ENCODE measurements at places on chromosomes 11 and 22.

- DNase-seq, result no peak
These were observed 2.1 kb downstream of the USP28 start for GRCh38 chr11:113873236-113873626.

GRCh38 chr11:115869780-115870431, 365.7 kb upstream of the CADM1 start:
- DNase-seq, result peak; percentile 46

GRCh38 chr11:17972987-17973386, 39.9 kb downstream of the SERGEF start:
- peak; percentile 9 for DNase-seq

DNA sequence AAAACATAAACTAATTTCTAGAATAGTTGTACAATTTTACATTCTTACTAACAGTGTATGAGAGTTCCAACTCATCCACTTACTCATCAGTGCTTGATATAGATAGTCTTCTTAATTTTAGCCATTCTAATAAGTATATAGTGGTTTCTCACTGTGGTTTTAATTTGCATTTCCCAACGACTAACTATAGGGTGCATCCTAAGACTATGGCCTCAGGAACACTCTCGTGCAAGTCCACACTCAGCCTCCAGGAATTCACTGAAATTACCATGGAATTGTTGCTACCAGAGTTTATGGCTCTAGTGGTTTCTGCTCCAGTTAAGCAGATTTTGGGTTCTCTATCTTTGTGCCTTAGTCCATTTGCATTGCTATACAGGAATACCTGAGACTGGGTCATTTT, 60.1 kb upstream of the GUCY1A2 start:
- no peak for DNase-seq

DNA sequence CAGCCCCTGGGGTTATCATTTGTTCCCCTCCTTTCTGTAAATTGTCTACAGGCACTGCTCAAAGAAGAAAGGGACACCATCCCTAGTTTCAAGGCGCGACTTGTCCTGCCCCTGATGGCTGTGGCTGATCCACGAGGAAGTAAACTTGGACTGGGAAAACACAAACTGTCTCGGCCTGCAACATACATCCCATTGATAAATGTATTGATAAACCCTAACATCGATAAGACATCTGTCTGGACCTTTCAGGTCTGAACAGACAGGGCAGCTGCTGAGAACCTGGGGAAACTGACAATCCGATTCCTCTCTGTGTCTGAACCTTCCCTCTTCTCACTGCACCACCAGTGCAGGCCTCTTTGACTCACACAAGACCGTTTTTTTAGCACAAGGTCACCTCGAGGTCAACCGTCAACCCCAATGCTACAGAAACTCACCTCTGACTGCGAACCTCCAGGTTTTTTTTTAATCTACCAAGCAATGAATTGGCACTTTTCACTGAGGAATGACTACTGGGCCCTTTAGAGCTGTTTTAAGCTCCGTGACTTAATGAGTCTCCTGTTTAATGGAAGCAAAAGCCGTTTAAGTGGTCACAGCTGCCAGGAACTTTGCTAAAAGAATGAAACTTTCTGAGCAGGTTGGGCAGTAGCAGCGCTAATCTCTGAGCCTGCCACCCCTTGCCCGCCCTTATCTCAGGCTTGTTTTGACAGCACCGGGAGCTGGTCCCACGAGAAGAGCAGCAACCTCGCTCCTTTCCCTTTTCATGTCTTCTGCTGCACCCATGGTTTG, 203.8 kb upstream of the TMEM45B start:
- DNase-seq, result peak; percentile 12

DNA sequence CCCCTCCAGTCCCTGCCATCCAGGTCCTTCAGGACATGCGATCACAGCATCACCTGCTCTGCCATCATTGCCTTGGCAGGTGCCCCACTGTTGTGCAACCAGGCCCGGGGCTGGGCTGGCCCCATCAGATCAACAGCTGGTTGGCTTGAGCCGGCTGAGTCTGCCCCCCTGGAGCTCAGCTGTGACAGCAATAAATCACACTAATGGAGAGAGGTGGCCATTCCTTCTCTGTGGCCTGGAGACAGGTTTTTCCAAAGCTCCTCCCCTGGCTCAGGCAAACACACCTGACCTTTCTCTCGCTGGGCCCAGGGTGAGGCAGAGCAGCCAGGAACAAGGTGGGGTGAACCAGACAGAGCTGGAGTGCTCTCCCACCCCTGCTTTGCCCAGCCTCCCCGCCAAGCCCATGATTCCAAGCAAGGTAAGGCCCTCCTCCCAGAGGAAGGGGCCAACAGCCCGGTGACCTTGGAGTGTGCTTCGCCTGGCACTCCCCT, 8.9 kb upstream of the FXYD2 start:
- no peak for DNase-seq

GRCh38 chr11:42972741-42973140, 339.1 kb upstream of the API5 start:
- no peak for DNase-seq

- no peak for DNase-seq
These were observed 65.5 kb upstream of the TTC12 start for GRCh38 chr11:113248702-113249490.

- DNase-seq, result no peak
These were observed 484.0 kb downstream of the NTM start for GRCh38 chr11:131854391-131854790.

DNA sequence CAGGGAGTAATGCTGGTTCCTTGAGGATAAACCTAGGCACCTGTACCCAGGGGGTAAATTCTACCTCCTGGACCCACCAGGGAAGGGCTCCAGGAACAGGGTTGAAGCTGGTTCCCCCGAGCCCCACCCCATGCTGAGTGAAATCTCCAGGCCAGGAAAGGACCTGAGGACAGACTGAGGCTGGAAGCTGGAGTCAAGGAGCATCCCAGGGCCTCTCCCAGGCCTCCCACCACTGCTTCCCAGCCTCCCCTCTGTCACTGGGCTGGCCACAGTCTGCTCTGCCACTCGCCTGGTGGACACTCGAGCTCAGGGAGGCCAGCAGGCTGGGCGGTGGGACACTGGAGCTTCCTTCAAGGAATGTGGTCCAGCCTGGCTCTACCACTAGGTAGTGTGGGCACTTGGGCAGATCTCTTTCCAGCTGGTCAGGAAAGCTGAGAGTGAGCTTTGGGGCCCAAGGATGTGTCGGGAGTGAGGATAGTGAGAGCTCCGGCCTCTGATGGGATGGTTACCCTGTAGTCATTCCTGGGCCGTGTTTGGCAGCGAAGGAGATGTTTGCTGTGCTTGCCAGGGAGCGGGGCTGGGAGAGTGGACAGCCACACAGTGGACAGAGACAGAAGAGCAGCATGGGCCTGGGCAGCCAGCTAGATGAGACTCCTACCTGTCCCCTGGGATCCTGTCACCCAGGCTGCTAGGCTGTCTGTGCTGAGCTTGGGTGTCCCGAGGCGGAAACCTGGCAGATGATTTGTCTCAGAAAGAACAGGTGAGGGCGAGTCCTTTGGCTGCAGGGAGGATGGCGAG, 3.4 kb downstream of the OVOL1 start:
- no peak for DNase-seq

- no peak for DNase-seq
These were observed 2.1 kb downstream of the KMT2A start for GRCh38 chr11:118438314-118438931.

DNA sequence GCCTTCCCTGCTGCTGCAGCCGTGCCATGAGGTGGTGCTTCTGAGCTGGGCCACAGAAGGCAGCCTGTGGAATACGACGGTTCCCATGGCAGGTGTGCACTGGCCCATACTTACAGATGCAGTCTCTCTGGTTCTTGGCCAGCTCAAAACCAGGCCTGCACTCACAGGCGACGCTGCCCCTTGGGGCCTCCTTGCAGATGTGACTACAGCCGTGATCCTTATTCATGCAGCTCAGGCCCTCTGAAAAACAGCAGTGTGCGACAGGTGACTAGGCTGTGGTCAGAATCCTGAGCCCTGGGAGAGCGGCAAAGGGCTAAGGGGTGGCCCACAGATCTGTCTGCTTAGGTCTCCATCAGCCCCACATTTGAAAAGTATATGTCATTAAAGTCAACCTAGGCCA, 22.1 kb downstream of the SCUBE2 start:
- DNase-seq, result no peak

DNA sequence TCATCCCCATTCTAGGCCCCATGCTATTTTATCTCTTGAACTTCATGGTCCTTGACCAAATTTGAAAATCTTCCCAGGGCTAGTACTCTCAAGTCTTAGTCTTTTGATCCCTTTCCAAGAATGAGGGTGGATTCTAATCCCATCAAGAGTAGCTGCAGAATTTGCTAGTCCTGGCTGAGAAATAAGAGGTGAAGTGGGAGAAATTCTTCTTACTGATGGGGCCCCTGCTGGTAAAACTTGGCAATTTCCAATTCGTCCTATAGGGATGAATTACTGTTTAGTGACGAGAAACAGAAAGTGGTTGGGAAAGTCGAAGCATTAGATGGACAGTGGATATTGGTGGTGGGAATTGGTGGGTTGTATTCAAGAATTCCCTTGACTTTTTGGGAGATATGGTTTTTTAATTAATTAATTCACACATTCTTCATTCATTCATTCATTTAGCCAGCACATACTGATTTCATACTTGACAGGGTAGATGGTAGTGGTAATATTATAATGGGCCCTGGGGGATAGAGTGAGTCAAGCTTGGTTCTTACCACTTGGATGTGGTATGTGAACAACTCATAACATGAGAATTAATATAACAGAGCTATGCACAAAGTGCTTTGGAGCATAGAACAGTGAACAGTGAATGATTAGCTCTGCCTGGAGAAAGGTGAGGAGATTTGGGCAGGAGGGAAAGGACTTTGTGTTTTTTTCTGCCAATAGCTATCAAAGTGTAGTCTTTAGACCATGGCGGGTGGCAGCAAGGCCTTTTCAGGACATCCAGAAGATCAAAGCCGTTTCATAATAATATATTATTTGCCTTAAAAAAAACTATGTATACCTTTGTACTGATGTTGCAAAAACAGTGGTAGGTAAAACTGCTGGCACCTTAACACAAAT, 103.8 kb downstream of the STIM1 start:
- no peak for DNase-seq

- DNase-seq, result no peak
These were observed 700.1 kb upstream of the RAG2 start for GRCh38 chr11:37298173-37298572.

- no peak for DNase-seq
These were observed 1.2 kb upstream of the TSKU start for GRCh38 chr11:76781807-76782530.

DNA sequence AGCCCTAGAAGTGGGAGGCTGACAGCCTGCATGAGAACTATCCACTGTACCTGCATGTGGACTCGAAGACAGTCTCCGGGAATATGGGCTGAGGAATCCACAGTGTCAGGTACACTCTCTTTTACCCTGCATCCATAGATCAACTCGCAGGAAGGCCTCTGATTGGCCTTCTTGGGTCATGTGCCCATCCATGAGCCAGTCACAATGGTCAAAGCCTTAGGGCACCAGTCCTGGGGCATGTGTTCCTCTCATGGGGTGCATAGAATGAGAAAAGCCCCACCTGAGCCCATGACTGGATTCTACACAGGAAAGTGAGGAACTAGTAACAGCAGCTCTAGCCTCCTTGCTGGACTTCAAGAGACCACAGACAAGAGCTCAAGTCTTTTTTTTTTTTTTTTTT, 10.6 kb downstream of the ART1 start:
- no peak for DNase-seq

DNA sequence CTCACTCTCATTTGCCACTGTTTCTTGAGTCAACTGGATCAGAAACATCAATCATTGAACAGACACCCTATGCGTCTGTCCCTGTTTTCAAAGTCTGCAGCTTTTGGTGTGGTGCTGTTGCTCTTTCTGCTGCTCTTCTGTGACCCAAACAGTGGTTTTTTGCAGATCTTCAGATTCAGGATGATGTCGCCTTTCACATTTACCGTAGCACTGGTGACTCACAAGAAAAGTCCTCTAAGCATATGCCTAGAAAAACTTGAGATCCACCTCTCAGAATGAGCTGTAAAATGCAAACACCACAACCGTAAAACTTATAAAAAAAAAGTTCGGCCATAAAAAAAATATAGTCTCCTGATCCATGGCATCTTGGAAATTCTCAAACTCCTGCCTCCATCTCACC, 400.4 kb downstream of the NTM start:
- DNase-seq, result no peak

DNA sequence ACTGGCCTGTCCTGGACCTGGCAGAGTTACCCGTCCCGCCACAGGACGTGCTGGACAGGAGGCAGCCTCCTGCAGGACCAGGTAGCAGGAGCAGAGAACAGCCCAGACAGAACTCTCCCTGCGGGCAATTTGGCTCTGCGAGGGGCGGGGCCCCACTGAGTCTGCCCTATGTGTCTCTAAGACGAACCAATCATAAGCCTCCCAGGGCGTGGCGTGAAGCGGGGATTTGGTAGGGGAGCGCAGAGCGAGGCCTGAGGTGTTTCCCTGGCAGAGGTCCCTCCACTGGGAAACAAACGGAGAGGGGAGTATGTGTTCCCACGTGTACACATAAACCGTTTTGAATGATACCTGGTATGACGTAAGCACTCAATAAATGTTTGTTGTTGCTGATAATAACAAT, 7.4 kb downstream of the CD82 start:
- no peak for DNase-seq

DNA sequence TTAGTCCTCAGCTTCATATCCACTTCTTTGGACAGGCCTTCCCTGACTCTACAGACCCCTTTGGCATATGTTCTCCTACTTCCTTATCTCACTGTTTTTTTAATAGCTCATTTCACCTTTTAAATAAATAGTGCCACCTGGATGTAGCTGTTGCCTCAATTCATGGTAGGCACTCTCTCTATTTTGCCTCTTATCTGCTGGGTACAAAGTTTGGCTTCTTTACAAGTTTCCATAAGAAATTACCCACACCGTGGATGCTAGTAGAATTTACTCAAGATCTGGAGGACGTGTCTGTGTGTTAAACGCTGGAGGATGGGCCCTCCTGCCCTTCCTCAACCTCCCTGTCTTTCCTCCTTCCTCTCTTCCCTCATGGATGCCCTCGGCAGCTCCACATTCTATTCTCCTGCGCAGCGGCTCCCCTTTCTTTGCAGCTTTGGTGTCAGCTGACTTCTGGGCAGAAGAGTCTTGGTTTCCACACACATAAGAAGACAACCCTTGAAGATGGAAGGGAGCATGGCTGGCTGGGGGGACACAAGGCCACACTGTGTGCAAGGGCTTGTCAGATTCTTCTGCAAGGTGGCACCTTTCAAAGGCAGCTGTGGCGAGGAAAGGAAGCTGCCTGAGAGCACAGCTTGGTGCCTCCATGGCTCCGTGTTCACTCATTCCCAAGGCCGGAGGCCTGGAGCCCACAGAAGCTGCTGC, 212.6 kb downstream of the SNX19 start:
- DNase-seq, result no peak

DNA sequence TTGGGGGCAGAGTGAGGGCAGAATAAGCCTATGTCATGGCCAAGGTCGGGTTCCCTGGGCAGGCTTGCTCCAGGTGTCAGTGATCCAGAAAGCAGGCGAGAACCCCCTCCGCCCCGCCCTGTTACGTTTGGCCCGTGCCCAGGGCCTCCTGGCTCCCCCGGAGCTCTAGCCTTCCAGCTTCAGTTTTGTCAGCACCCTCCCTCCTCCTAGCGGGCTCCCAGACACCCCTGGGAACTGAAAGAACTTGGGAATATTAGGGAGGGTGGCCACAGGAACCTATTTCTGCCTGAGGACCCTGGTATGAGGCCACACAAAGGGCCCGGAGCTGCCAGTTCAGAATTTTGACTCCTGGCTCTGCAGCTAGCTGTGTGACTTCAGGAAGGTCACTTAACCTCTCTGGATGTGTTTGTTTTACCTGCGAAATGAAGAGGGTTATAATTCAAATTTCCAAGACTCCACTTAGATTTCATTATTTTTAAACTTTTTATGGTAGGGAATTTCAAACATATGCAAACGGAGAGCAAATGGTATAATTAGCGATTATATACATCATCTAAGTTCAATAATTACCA, 1.2 kb downstream of the TUBA8 start:
- no peak for DNase-seq

All from NCI-H524 treated with DMSO at 0.1 percent for 48 hours (cell line).